ENCODE measurements at places on chromosomes 7 and 10.

GRCh38 chr7:108425714-108426275, 30.4 kb downstream of the NRCAM start:
- no peak for DNase-seq

DNA sequence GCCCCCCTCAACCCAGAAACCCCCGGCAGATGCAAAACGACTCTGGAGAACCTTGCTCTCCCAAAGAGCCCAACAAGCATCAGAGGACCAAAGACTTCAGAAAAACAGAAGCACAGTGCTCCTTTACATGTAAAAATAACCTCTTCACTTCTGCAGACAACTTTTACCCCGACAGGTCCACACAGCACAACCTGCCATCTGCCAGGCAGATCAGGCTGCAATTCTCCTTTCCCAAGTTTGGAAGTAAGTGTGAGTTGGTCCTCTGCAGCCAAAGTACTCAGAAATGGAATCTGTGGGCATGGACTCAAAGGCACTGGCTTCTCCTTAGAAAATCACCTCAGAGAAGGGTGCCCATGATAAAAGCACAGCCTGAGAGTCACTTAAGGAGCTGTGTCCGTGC, 26.0 kb downstream of the DOCK4 start:
- no peak for DNase-seq

- no peak for DNase-seq
Observed at GRCh38 chr10:547591-548081, 141.8 kb downstream of the DIP2C start.

GRCh38 chr10:124174673-124175645, 81.6 kb upstream of the CHST15 start:
- DNase-seq = no peak

GRCh38 chr10:74929197-74929596, 102.8 kb downstream of the KAT6B start:
- peak; percentile 44 for DNase-seq

GRCh38 chr7:115618676-115619075, 411.9 kb downstream of the TFEC start:
- no peak for DNase-seq

- no peak for DNase-seq
Observed at GRCh38 chr10:78184851-78185692, 151.4 kb downstream of the RPS24 start.

DNA sequence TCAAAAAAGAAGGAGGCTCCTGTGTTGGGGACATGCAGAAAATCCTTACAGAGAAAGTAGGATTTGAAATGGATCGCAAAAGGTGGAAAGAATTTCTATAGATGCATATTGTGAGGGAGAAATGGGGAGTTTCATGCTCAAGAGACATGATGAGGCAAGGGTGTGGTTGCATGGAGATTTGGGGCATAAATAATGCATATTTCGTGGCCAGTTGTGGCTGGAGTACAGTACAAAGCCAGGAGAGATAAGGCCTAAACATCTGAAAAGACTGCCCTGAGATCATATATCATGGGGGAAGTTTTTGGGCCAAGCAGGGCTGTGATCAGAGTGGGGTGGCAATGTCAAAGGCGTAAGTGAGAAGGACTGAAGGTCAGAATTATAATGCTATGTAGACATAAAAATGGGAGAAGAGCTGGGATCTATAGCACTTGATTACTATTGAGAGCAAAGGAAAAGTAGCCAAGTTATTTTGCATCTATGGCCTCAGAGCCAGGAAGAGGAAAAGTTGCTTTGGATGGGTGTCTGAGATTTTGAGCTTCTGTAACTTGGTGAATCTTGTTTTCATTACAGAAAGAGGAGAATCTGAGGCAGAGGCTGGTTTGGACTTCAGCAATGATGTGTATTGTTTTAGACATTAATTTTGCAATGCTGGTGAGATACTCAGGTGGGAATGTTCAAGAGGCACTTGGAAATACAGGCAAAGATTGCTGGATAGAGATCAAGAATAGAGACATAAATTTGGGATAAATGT, 166.6 kb downstream of the INHBA start:
- no peak for DNase-seq

- no peak for DNase-seq
Observed at GRCh38 chr10:80585812-80586211, 48.1 kb downstream of the SH2D4B start.

- peak; percentile 81 for DNase-seq
Observed at GRCh38 chr10:96413151-96413787, 54.5 kb upstream of the OPALIN start.

Measured in cerebellar cortex (tissue), 1 donor.